ENCODE measurements at places on chromosomes 4 and X.

DNA sequence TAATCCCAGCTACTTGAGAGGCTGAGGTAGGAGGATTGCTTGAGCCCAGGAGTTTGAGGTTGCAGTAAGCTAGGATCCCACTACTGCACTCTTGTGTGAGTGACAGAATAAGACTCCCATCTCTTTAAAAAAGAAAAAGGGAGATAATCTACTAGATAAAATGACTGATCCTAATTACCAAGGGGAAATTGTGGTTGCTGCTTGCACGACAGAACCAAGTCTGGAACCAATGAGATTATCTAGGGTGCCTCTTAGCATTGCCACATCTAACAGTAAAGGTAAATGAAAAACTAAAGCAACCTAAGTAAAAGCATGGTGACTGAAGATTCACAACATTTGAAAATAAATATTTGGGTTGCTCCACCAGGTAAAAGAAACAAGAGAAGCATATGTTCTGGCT is 185.1 kb downstream of the PDHA2 start:
- no peak for DNase-seq

- DNase-seq, result no peak
These were observed 32.3 kb downstream of the GAB3 start for GRCh38 chrX:154718616-154719015.

DNA sequence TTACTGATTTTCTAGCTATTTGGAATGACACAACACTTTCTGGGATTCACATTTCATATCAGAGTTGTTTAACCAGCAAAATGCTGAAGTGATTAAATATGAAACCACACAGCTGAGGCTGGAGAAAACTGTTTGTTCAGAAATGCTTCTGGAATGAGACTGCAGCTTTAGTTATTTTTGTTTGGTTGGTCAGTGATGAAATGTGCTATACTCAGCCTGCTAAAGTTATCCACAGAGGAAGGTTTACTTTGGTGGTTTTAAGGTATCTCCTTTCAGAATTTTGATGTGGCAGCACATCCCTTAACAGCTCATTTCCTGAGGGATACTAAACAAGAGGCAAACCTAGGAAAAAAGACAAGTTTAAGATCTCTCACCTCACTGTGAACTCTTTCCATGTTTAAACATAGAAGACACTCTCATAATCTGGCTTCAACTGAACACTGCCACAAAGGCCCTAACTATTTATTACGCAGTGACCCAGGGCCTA is 106.6 kb upstream of the PDE5A start:
- no peak for DNase-seq

DNA sequence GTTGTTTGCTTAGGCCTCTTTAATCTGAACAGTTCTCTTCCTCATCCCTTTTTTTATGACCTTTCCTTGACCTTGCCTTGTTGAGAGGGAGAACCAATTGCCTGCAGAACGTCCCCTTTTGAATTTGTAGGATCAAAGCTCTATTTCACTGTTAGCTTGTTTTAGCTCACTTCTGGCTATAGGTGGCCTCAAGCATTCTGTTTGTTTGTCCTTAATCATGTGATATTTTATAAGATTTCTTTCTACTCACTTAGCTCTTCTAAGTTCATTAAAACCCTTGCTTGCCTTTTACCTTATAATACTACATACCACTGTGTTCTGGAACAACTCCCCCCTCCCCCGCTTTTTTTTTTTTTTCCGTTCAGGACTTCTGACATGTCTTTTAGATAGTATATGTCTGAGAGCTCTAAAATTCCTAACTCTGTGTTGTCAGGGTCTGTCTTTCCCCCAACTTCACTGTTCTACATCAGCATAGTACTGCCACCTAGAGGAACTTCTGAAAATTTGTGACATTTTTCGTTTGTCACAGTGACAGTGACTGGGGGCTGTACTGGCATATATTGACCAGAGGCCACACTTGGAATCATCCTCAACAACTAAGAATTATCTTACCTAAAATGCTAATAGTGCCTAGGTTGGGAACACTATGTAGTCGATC is 128.5 kb downstream of the LARP7 start:
- peak; percentile 20 for DNase-seq

GRCh38 chr4:5962416-5962815 is 55.8 kb downstream of the C4orf50 start:
- DNase-seq, result no peak

- DNase-seq, result no peak
These were observed 345.8 kb upstream of the PPARGC1A start for GRCh38 chr4:24235618-24236017.

- no peak for DNase-seq
These were observed 175.4 kb upstream of the TENM3 start for GRCh38 chr4:182067828-182068227.

DNA sequence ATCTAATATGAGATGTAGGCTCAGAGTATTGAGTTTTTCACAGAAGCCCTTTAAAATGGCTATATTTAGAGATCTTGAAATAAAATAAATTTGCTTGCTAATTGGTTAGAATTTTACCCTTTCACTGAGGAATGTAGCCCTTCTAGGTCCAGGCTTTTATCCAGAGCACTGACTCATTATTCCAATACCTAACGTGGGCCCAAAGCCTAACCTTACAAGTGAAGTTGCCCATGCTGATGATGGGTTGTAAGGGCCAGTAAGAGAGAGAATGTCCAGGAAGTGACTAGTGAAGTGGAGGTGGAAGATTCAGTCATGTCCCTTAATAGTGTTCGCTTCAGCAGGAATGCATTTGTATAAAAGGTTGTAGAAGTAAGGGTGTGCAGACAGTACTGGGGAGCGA is 155.9 kb downstream of the STIM2 start:
- no peak for DNase-seq

DNA sequence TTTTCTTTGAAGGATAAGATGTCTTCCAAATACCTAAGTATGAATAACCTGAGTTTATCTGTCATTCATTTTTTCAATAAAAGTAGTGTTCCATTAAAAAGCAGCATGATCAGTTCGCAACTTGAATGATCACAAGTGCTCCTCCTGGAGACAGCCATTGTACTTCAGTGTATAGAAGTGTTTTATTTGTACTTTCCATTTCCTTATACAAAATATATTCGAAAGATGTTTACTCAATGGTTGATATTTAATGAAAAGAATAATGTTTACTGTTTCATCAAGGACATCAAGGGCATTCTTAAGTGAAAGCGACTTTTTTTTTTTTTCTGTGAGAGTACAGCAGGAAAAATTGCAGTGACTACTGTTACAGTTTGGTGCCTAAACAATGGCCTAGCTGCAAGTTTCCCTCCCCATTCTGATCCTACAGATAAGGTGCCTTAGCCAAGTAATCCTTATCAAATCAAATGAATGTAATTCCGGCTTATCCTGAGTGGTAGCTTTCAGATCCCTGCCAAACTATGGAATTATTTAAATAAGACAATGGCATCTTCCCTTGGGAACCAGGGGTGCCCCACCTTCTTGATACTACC is 69.0 kb upstream of the IL15 start:
- no peak for DNase-seq

DNA sequence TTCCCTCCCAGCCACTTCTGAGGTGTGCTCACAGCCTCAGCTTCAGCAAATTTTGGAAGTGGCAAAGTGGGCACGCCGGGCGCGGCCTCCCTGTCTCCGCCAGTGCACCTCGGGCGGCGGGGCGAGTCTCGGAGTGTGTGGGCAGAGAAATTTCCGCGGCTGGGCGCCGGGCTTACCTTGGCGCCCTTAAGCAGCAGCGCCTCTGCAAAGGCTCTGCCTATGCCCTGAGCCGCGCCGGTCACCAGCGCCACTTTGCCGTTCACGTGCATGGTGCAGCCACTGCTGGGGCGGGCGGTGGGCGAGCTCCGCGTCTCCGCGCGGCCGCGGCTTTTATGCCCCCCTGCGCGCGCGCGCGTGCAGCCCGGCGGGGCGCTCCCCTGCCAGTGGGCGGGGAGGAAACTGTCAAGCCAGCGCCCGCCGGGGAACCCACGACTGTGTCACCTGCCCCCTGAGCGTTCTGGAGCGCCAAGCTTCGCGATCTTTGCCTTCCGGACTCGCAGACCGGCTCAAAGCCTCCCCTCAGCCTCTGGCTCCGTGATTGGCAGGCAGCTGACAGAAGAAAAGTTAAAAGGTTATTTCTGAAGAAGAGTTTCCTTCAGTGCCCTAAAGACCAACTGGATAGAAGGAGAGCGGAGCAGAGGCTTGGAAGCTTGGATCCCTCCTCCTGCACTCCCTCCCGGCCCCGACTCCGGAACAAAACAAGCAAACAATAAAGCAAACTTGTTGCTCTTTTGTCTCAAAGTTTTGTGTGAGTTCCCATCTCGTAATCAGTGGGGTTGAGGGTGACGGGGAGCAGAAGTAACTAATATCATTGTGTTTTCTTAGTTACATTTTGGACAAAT is at the start of gene HPGD:
Gene HPGD (minus strand): TSS at position 306 of the 842 bp plus-strand sequence. CDS start 37 bp downstream, at position 269.
- no peak for DNase-seq

DNA sequence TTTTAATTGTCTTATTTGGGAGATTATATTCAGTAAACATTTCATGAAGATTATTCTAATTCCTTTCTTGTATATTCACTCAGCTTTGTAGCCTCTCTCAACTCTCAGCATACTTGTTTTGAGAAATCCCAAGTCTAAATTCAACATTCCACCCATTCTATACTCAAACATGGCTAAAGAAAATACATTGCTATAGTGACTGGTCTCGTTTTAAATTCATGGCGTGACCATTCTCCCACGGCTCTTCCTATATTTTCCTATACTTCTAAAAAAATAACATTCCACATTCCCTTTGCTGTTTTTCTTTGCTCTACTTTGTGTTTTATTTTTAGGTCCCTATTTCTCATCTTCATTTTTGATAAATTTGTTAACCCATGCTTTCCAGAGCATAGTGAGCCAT is 49.2 kb upstream of the UGT2A1 start:
- no peak for DNase-seq

GRCh38 chr4:69835766-69836165 is 24.2 kb downstream of the SULT1E1 start:
- no peak for DNase-seq

GRCh38 chr4:96407225-96407624 is 567.3 kb downstream of the PDHA2 start:
- DNase-seq, result no peak

DNA sequence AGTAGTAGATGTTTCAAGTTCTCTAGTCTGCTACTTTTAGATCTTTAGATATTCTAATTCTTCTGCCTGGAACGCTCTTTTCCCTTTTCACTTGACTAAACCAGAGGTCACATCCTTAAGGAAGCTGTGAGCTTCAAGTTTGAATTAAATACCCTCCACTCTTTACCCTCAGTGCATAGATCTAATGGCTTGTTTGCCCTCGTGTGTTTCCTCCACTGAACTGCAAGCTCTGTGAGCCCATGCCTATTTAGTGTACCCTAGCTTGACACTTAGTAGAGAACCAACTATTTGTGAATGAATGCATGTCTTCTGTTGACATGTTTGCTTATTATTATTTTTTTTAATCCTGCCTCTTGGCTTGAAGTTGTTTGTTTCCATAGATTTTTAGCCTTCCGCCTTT is 138.3 kb downstream of the PDE5A start:
- DNase-seq, result peak; percentile 1

DNA sequence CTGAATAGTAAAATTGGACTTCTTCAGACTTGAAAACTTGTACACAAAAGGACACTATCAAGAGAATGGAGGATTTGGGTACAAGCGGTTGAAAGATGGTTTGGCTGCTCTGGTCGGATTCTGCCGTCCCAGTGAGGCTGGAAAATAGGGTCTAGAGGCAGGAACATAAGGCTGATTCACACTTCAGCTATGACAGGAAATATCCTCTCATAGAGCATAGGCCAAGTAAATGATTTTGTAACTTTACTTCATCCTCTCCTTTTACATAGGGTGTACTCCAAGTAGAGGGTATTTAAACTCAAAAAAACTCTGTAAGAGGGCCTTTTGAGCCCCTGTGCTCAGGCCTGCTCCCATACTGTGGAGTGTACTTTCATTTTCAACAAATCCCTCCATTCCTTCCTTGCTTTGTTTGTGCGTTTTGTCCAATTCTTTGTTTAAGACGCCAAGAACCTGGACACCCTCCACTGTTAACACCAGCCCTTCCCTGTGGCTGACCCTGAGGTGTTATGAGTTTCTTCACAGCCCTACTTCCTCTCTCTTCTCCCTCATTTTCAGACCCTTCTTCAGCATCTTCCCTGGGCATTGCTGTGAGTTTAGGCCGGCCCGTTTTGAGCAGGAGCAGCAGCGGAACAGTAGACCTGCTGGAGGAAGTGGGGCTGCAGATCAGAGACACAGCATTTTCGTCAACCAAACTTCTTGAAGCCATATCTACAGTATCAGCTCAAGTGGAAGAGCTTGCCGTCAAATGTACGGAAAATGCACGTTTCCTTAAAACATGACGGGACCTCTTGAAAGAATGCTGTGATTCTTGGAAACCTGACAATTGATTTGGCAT is 7.2 kb downstream of the PGAM4 start:
- DNase-seq, result no peak

- no peak for DNase-seq
These were observed 543.9 kb upstream of the MAGEB2 start for GRCh38 chrX:29671421-29671820.

GRCh38 chr4:146486565-146486964 is 35.2 kb downstream of the SLC10A7 start:
- no peak for DNase-seq

DNA sequence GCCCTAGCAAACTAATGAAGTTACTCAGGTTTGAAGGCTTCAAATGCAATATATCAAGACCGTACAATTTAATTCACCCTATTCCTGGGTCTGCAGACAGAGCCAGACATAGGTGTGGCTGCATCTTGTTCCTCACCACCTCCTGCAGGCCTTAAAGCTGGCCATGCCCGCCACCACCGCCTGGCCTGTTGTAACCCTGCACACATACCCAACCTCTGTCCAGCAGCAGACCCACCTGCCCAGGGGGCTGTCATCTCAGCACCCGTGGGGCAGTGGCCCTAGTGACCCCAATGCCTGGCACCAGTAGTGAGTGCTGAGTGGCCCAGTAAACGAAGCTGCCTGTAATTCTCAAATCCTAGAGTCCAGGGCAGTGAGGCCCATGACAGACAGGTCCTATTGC is 40.7 kb downstream of the ZBTB49 start:
- no peak for DNase-seq

DNA sequence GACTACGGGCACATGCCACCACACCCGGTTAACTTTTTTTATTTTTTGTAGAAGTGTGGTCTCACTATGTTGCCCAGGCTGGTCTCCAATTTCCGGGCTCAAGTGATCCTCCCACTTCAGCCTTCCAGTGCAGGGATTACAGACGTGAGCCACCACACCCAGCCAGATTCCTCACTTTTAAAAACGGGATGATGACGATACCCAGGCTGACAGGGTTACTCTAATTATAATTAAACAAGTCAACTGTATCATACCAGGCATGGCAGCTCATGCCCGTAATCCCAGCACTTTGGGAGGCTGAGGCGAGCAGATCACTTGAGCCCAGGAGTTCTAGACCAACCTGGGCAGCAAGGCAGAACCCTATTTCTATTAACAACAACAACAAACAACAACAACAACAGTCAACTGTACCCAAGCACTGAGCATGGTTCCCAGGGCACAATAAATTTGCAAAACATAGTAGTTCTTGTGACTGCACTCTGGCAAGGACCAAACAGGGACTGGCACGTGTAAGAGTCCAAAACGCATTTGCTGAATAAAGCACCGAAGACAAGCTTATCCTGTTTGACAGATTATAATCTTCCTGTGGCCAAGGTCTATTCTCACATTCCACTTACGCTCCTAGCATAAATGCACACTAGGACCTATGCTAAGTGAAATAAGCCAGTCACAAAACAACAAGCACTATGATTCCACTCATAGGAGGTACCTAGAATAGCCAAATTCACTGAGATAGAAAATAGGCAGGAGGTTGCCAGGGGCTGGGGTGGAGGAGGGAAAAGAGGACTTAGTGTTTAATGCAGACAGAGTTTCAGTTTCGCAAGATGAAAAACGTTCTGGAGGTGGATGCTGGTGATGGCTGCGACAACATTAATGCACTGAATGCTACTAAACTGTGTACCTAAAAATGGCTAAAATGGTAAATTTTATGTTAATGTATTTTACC is 77.5 kb downstream of the IRF2 start:
- DNase-seq, result no peak

- no peak for DNase-seq
These were observed 536.3 kb upstream of the HTR2C start for GRCh38 chrX:114047558-114047957.

Data from NCI-H2171 treated with DMSO at 0.1 percent for 48 hours (cell line).